ENCODE measurements at places on chromosomes 1 and 21.

DNA sequence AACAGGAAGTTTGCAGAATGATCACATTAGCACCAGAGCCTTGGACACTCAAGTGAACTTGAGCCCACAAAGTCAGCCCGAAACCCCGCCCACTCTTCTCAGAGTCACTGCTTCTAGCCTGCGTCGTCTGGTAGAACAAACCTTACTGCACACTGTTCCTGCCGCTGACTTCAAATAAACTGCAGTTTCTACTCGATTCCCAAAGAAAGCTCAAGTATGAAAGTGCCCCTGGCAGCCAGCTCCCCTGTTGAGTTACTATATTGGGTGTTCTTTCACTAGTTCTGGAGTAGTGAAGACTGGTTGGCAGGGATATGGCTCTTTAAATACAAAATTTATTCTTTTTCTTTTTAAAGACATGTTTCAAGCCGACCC lies 164.7 kb downstream of the GALNT2 start:
- no peak for DNase-seq

DNA sequence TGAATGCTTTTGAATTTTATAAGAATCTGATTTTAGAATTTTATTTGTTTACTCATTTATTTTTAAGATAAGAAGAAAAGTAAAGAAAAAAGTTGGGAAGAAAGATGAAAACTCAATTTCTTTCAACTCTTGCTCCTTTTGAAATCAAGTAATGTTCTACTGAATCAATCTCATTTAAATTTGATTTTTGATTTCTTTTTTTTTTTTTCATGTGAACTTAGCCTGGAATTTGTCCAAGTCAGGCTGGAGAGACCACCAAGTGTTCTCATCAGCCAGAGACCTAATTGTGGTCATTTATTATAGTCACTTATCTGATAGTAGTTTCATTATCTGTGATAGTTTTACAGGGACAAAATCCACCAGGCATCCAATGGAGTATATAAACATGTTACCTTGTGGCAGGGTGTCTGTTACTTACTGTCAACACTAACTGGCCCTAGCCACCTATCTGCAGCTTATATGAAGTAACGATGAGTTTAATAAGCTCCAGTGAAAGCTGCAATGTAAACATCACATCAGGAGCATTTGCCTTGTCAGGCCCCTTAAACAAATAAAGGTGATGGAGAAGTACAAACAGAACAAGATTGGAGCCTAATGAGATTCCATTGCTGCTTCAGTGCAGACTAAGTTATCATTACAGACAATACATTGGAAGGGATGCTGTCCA lies 39.2 kb downstream of the HLX start:
- no peak for DNase-seq

DNA sequence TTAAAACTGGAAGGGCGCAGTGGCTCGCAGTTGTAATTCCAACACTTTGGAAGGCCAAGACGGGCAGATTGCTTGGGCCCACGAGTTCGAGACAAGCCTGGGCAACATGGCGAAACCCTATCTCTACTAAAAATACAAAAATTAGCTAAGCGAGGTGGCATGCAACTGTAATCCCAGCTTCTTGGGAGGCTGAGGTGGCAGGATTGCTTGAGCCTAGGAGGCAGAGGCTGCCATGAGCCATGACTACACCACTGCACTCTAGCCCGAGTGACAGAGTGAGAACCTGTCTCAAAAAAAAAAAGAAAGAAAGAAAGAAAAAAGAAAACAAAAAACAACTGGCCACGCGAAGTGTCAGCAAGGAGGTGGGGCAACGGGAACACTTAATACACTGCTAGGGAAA lies 6.3 kb downstream of the UBE2G2 start:
- DNase-seq = no peak

DNA sequence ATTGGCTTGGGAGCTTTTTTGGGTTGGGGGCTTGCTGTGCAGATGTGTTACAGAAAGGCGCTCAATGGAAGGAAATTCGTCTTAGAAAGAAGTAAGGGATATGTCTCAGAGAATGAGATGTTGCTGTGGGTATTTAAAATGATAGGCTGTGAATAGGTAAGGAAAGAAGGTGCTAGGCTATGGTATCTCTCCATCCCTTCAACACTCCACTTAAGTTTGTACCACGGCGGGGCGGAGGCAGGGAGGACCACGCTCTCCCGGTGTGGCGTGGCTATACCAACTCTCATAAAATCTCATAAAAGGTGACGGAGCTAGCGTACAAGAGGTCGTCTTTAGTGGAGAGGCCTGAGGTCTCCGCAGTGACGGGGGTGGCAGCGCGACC lies 305 bp upstream of the RPS6KC1 start:
- DNase-seq = no peak

- no peak for DNase-seq
Measured at GRCh38 chr1:67832737-67833601, at the start of gene GNG12. TSS of gene GNG12 (minus strand) at chr1:67833467. CDS start at chr1:67707686, 125,781 bp downstream.

DNA sequence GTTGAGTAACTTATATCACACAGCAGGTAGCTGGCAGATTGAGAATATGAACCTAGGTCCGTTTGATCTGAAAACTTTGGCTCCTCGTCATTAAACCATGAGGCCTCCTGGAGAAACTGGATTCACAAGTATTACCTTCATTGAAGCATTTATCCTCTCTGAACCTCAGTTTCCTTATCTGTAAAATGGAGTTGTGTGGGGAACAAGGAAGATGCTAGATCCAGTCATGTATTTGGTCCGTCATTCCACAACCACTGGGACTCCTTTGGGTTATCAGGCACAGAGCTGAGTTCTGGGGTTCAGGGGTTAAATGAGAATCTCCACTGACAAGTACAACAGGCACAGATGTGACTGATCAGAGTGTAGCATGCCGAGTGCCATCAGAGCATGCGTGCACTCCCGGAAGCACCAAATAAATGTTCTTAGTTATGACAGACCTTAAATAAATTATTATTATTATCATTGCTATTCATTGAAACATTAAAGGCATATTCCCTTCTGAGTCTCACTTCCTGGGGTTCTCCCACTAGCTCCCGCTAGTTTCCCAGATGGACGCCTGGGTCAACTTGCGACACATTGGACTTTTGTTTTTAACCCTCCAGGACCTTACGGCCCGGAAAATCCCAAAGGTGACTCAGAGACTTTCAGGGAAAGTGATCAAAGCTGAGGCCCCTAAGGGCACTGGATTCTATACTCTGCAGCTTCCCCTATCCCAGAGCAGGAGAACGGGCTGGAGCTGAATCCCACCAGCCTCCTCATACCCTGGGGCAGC lies 130.6 kb downstream of the PLPP3 start:
- DNase-seq = no peak

DNA sequence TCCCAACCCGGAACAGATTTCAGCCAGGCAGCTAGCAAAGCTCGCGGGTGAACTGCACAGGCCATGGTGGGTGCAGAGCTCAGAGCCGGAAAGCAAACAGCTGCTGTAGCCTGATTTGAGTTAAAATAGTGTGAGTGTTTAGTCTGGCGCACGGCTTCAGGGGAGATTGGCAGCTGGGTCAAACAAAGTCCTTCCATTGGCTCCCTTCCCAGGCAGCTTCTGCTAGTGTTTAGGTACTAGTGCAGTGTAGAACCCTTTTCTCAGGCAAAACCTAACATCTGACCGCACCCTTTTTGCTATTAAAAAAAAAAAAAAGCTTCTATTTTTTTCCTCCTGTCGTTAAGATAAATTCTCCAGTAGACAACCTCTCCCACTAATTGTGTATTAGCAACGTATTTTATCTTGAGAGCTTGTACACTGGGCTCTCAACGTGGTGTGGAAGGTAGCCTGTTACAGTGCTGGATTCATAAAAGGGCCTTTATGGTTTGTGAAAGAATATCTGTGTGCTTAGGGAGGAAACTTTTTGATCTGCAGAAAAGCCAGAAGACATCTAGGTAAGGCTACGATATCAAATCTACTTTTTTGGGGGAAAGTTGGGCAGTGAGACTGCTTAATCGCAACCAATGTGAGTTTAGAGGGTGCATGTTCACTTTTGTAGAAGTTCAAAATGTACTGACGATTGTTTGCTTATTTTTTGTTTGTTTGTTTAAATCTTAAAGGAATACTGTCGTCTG lies 689.6 kb downstream of the USP25 start:
- DNase-seq = no peak

GRCh38 chr1:91877574-91878208 lies 8.3 kb downstream of the TGFBR3 start:
- DNase-seq = no peak
